ENCODE measurements at places on chromosomes 16 and 17.

DNA sequence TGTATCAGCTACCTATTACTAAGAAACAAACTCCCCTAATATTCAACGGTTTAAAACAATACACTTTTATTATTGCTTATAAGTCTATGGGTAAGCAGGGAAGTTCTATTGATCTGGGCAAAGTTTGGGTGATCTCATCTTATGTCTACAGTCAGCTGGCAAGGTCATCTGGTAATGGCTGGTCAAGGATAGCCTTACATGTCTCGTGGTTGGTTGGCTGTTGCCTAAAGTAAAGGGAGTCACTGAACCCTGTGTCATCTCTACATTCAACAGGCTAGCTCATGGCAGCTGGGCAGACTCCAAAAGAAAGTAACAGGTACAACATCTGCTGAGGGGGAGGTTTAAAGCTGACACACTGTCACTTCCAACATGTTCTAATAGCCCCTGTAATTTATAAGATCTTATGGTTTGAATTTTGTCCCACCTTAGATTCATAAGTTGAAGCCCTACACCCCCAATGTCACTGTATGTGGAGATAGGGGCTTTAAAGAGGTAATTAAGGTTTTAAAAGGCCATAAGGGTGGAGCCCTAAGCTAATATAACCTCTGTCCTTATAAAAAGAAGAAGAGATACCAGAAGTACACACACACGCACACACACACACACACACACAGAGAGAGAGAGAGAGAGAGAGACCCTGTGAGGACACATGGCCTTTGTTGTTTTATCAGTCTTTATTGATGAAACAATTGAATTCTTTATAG, 419.1 kb downstream of the NPIPA8 start:
- H3K4me1 ChIP-seq = no peaks in the 10 kb centered on the region
- no peaks in the 10 kb centered on the region for H3K36me3 ChIP-seq
- no peaks in the 10 kb centered on the region for H3K27me3 ChIP-seq
- H3K27ac ChIP-seq = no peak overlapping the region
- H3K4me3 ChIP-seq = no peak overlapping the region

DNA sequence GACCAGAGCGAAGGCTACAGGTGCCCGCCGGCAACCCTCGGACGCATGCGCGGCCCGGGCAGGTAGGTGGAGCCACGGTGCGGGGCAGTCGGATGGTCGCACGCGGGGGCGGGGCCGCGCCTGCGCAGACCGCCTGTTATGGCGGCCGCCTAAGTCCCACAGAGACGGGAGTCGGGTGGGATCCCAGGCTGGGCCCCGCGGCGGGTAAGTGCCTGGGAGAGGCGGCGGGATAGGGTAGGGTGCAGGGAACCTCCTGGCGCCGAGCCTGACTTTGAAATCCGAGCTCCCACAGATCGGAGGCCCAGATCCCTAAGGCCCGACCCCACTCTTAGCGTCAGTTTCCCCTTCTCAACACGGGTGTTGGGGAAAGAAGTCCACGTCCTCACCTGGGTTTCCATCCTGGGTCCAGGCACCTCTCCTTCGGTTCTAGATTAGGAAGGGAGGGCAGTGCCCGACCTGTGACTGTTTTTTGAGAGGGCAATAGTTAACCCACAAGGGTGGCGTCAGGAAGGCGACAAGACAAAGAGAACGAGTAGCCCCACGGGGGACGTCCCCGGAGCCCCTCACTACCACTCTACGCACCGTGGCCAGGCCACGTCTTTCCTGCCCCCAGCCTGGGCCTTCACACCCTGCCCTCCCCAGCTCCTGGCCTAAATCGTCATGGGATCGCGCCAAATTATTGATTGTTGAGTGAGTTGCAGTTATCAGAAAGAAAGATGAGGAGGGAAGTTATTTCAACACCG, at the start of gene METTL22:
Gene METTL22, plus strand, starts transcription at position 127 of the 743 bp plus-strand sequence. CDS start 3,968 bp downstream, outside the sequence.
- peak within 1 kb of the TSS; percentile 89 for H3K4me3 ChIP-seq
- H3K27me3 ChIP-seq = no peaks in the 10 kb centered on the region
- peak within 1 kb of the TSS; percentile 80 for H3K27ac ChIP-seq
- peaks cover 14% of the 10 kb centered on the region for H3K36me3 ChIP-seq

- H3K27ac ChIP-seq = no peak overlapping the region
- H3K4me1 ChIP-seq = no peaks in the 10 kb centered on the region
- no peak for DNase-seq
- H3K36me3 ChIP-seq = no peaks in the 10 kb centered on the region
- no peaks in the 10 kb centered on the region for H3K27me3 ChIP-seq
Observed at GRCh38 chr16:48232493-48233040, 11.5 kb upstream of the LONP2 start.

GRCh38 chr16:81625544-81626153, 153.4 kb upstream of the PLCG2 start:
- H3K4me1 ChIP-seq = peaks cover 2% of the 10 kb centered on the region
- no peak overlapping the region for H3K4me3 ChIP-seq
- H3K27me3 ChIP-seq = no peaks in the 10 kb centered on the region
- peak overlapping the region; percentile 36 for H3K27ac ChIP-seq
- no peaks in the 10 kb centered on the region for H3K36me3 ChIP-seq

GRCh38 chr17:27535975-27536374, 79.7 kb downstream of the KSR1 start:
- H3K27ac ChIP-seq = no peak overlapping the region
- H3K4me3 ChIP-seq = no peak overlapping the region

DNA sequence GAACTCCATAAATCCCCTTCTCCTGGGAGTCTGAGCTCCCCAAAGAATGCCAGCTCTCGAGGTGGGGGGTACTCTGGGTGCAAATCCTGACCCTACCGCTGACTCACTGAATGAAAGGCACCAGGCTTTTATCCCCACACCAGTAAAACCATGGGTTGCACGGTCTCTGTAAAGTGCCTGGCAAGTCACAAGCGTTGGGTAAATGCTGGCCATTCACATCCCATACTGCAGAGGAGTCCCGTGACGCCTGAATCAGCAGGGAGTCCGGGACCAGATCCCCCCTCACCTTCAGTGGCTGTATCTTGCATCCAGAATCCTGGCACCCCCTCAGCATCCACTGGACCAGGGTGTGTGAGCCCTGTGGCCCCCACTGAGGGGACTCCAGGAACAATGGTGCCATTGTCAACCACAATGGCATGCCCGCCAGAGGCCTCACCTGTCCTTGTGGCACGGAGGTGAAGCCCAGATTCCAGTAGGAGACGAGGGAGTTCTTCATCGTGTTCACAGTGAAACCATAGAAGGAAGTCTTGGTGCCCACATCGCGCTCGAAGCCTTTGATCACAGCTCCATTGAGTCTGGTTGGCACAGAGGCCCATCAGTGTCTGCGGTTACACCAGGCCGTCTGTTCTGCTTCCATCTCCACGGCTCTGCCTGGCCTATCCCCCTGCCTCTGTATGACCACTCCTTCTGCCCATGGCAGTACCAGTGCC, 13.3 kb downstream of the ST6GALNAC2 start:
- H3K4me3 ChIP-seq = no peak overlapping the region
- no peak overlapping the region for H3K27ac ChIP-seq
- no peaks in the 10 kb centered on the region for H3K36me3 ChIP-seq
- H3K4me1 ChIP-seq = no peaks in the 10 kb centered on the region
- DNase-seq = no peak
- no peaks in the 10 kb centered on the region for H3K27me3 ChIP-seq

DNA sequence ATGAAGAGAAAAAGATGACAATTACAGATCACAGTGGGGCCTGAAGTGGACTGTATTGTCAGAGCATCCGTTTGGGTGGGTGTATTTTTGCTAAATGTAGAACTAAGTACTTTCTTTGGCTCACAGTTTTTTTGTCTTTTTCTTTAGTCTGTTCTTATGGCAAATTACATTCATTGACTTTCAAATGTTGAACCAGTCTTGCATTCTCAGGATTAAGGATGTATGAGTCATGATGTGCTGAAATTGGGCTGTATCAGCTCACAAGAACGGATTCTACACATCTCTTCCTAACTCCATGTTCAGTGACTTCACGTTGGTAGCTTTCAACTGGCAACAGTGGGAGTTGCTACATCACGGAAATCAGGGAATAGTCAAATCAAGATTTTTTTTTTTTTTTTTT, 66.5 kb downstream of the TEX2 start:
- H3K4me3 ChIP-seq = no peak overlapping the region
- H3K27me3 ChIP-seq = no peaks in the 10 kb centered on the region
- peaks cover 5% of the 10 kb centered on the region for H3K36me3 ChIP-seq
- no peak for DNase-seq
